ENCODE measurements at places on chromosomes 5 and 9.

- DNase-seq, result no peak
Measured at GRCh38 chr9:87751868-87752267, 25.9 kb downstream of the CTSL start.

- DNase-seq, result no peak
Measured at GRCh38 chr5:157294407-157295091, 28.6 kb downstream of the CYFIP2 start.

DNA sequence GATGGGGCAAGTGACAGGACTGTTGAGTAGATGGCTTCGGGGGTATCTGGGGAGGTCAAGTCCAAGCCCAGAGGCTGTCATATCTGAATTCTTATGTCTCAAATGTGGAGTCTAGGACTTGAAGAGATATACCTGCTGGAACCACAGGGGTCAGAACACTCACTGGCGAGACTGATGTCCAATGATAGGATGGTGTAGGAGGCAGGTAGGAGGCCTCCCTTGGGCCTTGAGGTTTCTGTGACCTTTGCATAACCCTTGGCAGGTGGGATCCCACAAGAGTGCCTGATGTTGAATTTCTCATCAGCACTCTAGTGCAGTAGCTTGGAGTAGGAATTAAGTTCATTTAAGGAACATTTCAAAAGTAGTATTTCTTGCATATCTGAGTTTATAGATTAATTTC, 2.8 kb downstream of the CCL21 start:
- no peak for DNase-seq

GRCh38 chr5:1827025-1827885, 26.0 kb downstream of the NDUFS6 start:
- no peak for DNase-seq

- no peak for DNase-seq
Measured at GRCh38 chr5:119583684-119584083, 45.7 kb upstream of the FAM170A start.

- DNase-seq, result no peak
Measured at GRCh38 chr5:160036243-160036642, 27.3 kb downstream of the TTC1 start.

- no peak for DNase-seq
Measured at GRCh38 chr9:105656131-105656921, 5.9 kb upstream of the TAL2 start.

DNA sequence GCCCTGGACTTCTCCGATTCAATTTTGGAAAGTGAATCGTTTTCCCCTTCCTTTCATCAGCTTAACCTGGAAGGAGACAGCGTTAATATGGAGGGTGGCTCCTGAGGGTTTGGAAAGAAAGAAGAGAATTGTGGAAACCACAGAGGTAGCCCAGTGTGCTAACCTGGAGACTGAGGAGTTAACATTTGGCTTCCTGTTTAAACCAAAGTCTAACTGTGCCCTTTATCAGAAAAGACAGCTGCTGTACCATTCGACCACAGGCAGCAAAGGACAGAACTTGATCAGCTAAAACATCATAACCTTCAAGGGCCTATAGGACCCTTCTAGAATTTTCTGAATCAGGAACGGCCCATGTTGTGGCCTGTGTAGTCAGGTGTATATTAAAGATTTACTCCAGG, 735 bp downstream of the IDNK start:
- no peak for DNase-seq

DNA sequence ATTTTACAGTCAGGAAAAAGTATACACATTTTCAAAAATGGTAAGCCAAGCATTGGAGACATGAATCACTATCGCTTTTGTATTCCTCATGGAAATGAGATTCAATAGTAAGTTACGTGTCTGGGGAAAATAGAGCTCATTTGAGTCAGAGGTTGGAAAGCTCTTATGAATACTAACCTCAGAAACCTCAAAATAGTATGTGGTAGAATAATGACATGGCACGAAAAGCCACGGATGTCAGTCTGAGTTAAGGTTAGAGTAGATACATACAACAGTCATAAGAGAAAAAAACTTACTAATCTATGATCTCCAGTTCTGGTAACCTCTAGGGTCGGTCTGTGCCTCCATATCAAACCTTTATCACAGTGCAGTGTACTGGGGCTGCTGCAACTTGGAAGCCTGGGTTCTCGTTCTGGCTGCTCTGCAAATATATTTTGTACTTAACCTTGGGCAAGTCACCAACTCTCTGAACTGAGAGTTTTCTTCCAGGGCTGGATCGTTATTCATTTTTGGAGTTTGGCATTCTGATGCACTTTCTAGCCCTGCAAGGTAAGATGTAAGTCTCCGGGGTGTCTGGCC, 31.8 kb downstream of the MAP1B start:
- no peak for DNase-seq

- peak; percentile 45 for DNase-seq
Measured at GRCh38 chr9:132241840-132242620, 80.2 kb downstream of the NTNG2 start.

DNA sequence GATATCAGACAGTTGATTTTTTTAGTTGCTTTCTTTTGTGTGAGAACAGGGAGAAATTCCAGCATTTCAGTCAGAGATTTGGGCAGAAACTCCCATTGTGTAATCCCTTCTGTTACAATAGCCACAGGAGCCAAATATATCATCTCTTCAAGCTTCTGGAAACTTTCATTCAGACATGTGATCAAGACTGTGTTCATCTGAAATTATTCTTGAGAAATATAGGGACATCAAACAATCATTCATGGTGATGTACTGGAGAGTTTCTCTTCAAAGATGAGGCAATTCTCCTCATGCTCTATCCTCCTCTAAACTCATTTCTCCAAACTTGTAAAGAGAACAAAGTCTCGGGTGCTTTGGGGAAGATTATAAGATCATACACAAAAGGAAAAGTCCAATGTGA, 35.2 kb upstream of the CSNK1G3 start:
- DNase-seq, result no peak

- no peak for DNase-seq
Measured at GRCh38 chr5:32280656-32281081, 32.1 kb downstream of the MTMR12 start.

- no peak for DNase-seq
Measured at GRCh38 chr9:36788534-36788933, 215.8 kb downstream of the MELK start.

- no peak for DNase-seq
Measured at GRCh38 chr5:72383280-72383679, 63.1 kb downstream of the PTCD2 start.

DNA sequence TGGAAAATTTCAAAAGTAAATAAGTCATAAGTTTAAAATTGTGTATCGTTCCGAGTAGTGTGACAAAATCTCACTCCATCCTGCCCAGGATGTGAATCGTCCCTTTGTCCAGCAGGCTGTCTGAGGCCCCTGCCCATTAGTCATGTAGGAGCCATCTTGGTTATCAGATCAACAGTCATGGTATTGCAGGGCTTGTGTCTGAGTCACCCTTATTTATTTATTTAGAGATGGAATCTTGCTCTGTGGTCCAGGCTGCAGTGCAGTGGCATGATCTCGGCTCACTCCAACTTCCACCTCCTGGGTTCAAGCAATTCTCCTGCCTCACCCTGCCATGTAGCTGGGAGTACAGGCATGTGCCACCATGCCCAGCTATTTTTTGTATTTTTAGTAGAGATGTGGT, 30.2 kb downstream of the ITGA2 start:
- no peak for DNase-seq

- no peak for DNase-seq
Measured at GRCh38 chr5:159047086-159047485, 52.6 kb downstream of the EBF1 start.

DNA sequence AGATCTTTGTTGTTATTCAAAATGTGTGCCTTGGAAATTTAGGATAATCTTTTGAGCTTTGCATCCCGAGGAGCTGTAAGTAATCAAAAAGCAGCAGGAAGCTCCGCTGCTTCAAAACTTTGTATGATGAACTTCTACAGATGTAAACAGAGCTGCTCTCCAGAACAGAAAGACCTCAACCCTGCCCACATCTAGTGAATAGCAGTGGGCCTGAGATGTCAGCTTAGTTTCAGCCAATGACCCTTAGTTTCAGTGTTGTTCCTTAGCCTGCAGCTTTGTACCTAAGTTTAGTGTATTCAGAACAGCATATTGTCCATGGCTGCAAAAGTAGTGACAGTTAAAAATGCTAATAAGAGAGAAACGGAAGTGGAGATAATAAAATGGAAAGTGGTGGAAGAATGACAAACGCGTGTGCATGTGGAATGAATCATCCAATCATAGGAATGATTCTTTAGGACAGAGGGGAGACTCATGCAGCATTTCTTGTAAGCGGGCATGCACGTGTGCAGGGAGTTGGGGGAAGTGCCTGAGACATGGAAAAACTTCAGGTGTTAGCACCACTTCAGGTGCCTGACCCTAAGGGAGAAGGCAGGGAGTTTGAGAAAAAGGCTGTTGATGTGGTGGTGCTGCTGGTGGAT, 24.9 kb downstream of the SNX24 start:
- no peak for DNase-seq

GRCh38 chr5:17872204-17872603, 237.9 kb downstream of the TAF11L14 start:
- DNase-seq, result no peak

- DNase-seq, result no peak
Measured at GRCh38 chr5:127580731-127581130, 63.3 kb downstream of the PRRC1 start.

DNA sequence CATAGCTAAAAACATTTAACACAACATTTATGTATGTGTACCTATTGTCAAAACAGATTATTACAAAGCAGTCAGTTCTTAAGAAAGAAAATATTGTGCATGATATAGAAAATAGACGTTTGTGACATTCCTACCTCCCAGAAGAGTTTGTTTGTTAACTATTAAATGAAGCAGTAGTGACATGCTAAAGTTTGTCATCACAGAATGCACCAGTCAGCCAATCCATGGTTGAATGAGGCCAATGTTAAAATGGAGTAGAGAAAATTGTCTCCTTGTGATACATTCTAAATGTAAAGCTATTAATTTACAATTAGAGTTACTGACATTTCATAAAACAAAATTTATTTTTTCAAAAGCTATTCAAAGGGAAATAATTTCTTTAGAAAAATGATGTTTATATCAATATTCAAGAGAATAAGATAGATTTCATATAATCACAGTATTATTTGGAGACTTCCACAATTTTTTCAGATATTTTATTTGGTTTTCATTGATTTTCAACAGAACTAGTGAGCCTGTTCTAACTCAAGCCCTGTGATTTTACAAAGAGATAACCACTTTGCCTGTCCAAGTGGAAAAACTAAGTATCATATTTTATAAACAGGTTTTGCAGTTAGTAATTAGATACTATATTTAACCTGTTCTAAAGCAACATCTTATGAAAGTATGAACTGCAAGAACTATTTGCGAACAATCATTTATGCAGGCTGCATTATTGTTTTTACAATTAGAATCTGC, 176.8 kb downstream of the ISL1 start:
- DNase-seq, result no peak

DNA sequence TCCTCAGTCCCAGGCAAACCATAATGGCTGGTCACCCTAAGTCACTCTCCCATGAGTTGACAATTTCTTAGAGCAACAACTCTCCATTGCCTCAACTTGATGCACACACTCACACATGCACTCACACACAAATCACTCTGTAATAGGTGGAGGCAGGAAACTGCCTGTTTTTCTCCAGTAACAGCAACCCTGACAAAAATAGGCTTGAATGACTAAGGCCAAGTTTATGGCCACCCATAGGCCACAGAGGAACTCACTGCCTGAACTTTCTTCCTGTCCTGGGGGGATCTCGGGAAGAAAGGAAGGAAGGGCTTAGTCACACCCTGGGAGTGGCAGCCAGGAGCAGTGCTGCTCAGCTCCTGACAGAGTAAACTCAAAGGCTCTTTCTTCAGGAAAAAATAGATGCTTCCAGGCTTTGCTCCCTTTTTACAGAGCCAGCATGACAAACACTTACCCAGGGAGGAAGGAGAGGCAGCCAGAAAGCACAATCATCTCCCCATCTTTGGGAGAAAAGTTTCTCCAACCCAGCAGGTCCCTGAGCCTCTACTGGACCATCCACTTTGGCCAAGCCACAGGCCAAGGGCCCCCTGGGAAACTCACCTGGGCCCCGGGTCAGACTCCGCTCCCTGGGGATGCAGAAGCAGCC, 368 bp downstream of the SH3TC2 start:
- no peak for DNase-seq

GRCh38 chr5:10268100-10268499, 18.0 kb downstream of the CCT5 start:
- DNase-seq, result no peak

DNA sequence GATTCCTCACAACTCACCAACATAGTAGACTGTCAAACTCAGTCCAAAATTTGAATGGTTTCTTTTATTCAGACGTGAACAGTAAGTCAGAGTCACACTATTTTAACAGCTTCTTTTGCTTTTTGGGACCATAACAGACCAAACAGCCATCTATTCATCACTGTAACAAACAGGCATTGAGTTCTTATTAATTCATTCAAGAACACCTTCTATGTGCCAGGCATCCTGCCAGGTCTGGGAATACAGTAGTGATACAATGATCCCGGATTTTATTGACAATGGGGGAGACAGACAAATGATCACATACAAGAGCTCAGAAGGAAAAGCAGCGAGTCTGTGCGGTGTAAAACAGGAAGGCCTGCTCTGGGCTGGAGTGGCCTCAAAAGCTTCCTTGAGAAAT, 153.3 kb upstream of the ERCC6L2 start:
- no peak for DNase-seq

DNA sequence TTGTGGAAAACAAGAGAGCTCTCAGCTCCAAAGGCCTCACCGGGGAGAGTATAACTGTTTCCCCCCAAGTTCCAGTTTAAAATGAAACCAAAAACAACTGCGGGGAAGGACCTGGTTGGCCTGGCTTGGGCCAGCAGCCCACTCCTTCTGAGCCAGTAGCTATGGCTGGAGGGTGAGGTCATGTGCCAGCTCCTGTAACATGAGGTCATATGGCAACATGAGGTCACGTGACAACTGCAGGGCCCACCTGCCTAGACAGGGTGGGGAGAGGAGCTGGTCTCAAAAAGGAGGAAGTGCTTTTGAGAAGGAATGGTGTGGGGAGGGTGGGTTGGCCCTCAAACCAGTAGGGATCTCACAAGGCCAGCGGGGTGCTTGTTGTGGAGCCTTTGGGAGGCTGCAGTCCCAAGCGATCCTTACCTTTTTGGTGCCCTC, 29.3 kb upstream of the CRB2 start:
- DNase-seq, result no peak

DNA sequence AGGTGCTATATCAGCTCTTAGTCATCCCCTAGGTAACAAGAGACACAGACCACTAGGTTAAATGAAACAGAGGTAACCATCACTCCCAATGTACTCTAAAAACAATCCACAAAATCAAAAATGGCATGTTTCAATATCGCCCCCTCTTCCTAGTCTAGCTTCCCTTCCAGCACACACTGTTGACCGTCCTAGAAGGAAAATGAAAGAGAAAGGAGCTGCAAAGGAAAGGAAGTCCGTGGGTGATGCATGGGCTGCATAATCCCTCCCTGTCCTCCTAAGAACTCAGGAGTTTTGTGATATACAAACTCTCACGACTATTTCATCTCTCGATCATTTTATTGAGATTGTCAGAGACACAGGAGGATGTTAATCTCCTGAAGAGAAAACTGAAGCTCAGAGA, 101.6 kb downstream of the RFK start:
- no peak for DNase-seq
